HAP-1 (cell line): ENCODE measurements at places on chromosomes 13 and 19.

DNA sequence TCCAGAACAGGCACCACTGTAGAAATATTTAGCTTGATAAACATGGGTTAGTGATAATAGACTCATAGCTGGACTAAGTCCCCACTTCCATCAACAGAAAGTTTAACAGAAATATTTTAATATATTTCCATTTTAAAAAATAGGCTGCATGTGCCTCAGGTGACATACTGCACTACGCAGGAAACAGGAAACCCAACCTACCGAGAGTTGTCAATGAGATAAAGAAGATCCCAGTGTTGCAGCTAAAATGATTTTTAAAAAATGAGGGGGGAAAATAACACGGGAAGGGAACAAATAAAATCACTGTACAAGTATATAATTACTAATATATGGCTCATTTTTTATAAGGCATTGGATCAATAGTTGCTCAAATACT lies 154.8 kb downstream of the TBC1D4 start:
- DNase-seq, result no peak

DNA sequence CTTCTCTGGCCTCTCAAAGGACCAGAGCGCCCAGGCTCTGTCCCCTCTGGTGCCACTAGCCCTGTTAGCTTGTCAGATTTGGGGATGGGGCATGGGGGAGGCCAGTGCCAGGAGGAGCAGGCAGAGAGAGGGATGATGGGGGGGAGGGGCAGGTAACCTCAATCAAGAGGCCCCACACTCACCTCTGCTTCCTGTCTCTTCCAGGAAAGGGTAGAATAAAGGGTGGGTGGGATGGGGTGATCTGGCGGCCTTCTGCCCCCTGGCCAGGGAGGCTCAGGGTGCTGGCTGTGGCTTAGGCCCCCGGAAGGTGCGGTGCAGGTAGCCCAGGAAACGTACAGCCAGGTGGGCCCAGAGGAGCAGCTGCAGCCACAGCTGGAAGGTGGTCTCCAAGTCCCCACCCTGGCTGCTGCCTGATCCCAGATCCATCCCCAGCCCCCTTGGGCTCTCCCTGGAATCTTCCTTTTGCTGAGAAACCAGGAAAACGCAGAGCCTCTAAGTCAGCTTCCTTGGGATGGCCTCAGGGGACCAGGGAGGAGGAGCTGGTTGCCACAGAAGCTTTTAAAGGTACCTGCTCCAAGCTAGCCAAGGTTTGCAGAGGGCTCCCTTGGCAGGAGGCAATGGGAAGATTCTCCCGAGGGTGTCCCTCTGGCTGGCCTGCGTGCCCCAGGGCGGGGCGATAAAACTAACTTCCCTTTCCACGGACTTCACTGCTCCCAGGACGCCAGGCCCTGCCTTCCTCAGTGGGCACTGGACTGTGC lies 5.3 kb downstream of the PRKACA start:
- no peak for DNase-seq

- DNase-seq, result no peak
Observed at GRCh38 chr19:51000981-51001380, 423 bp downstream of the KLK8 start.

GRCh38 chr19:43581467-43581866 lies 5.9 kb downstream of the PINLYP start:
- DNase-seq, result no peak

GRCh38 chr19:294946-295686 lies 3.9 kb upstream of the PLPP2 start:
- DNase-seq, result peak; percentile 47

DNA sequence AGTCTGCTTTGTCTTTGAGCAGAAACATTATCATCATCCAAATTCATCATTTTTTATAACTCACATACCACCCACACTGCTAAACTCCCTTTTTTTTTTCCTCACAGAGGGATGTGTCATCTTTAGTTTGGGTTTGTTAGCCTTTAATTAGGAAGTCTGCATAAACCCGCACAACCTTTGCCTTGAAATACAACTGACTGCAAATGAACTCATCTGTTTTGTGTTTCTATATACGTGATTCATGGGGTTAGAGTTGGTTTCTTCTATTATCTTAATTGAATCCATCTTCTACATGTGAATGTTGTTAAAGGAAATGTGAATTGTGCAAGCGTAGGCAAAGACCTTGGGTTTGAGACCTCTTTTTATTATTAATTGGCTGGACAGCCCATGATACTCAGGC lies 102.7 kb downstream of the SLAIN1 start:
- DNase-seq, result no peak

- no peak for DNase-seq
Observed at GRCh38 chr13:100485265-100485664, 103.3 kb downstream of the GGACT start.

DNA sequence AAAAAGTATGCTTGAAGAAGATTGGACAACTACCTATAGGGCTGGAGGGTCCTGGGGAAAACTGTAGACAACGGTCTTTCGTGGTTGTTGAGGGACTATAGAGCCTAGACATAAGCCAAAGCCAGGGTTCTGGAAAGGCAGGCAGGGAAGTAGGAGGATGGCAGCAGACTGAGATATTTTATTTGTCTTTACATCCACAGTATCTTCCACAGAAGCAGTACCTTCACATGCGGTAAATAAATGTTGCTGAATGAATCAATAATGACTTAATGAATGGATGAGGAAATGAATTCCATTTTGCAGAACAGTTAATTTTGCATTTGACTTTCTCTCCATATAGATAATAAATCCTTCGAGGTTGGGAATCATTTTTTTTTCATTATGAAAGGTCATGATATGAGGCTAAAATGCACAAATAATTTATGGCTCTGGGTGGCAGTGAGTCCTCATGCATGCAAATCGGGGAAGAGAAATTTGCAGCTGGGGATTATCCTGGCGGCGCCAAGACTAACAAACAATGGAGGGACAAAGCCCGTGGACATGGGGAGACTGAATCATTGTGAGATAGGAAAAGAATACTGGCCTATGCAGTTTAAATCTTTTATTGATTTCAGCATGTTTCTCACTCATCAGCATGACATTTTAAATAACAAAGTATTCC lies 102.0 kb downstream of the ERCC5 start:
- DNase-seq, result peak; percentile 92

DNA sequence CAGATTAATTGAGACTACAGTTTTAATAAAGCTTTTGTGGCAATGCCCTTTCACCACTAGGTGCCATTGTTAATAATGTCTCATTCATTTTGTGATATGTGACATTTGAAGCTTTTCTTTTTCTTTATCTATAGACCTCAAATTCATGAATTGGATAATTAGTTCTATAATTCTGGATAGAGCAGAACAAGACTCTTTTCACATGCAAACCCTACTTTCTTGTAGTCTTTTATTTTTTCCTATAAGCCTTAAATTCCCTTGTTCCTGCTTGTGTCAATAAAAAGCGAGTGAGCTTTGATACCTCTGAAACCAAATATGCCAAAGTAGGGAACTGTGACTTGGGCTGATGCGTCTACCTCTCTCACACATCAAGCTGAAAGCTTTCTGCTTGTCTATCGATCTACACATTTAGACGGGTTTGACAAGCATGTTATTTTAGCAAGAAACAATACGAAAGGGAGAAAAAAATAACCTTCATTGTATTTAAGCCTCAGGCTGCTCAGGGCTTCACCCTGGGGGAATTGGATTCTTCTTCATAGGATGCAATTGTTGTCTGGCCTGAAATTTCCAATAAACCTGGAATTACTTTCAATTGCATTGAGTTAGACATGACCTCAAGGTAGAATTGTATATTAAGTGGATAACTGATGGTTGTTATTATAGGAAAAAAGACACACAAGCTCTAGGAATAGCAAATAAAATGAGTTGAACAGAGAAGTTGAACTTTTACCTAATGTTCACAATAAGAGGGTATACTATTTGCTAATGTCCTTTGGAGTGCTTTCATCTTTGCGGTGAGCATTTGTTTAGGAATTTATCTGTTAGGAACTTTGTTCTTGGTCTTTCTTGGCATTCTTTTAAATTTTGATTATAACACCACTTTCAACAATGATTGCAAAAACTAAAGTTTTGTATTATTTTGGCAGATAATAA lies 1150.2 kb upstream of the PCDH9 start:
- peak; percentile 99 for DNase-seq

DNA sequence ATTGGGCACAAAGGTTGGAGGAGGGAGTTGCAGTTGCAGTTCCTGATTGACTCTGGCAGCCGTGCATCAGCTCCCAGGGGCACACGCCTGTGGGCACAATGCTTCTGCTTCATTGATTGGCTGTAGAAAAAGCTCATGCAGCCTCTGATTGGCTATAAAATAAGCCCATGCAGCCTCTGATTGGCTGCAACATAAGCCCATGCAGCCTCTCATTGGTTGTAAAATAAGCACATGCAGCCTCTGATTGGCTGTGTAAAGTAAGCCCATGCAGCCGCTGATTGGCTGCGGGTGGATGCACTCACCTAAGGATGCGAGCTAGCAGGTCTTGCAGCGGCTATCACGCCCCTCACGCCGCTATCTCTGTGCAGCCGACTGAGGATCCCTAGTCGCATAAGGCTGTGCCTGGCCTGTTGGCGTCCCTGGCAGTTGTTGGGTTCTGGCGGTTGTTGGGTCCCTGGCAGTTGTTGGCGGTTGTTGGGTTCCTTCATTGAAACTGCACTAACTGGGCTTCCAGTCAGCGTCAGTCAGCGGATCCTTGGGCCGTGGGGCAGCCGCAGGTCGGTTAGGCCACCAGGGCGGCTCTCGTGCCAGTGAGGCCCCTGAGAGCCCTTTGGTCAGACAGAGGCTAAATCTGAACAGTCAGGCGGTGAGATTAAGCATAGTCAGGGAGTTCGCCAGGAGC lies at the start of gene SIGLECL1:
Gene SIGLECL1, plus strand, starts transcription at position 295 of the 682 bp plus-strand sequence. CDS start 12,993 bp downstream, outside the sequence.
- no peak for DNase-seq

- no peak for DNase-seq
Observed at GRCh38 chr19:1268226-1269064, 687 bp upstream of the CIRBP start.

DNA sequence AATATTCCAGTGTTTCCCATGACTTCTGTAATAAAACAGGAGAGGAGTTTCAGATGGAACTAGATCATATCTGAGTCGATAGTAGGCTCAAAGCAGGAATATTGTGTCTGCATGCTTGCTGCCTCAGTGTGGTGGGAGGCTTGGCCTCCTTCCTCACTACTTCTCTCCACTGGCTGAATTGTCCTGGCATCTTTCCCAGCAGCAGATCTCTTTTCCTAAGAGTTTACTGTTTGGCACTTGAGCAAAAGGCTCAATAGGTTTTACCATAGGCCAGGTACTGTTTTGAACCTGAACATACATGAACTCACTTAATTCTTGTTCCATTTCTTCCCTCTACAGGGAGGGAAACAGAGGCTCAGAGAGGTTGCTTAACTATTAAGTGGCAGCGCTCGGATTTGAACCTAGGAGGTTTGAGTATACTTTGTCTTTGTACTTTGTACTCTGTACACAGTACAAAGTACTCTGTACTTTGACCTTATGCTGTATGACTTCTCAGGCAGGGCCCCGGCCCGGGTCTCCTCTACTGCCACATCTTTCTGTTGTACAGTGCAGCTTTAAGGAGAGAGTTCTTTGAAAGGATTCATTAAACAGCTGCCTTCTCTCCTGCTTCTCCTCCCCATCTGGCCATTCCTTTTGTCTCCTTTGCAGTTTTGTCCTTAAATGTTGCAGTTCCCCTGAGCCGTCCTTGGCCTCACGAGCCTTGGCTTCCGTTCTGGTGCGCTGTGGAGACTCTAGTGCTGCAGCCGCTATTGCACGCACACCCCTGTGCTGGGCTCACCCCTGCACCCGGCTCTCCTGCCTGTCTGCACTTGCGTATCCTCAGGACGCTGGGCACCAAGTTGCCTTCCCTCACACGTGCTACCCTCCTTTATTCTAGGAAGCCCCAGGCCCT lies 8.1 kb downstream of the B3GLCT start:
- no peak for DNase-seq

- DNase-seq, result no peak
Observed at GRCh38 chr13:21511849-21512248, 52.7 kb upstream of the ZDHHC20 start.

DNA sequence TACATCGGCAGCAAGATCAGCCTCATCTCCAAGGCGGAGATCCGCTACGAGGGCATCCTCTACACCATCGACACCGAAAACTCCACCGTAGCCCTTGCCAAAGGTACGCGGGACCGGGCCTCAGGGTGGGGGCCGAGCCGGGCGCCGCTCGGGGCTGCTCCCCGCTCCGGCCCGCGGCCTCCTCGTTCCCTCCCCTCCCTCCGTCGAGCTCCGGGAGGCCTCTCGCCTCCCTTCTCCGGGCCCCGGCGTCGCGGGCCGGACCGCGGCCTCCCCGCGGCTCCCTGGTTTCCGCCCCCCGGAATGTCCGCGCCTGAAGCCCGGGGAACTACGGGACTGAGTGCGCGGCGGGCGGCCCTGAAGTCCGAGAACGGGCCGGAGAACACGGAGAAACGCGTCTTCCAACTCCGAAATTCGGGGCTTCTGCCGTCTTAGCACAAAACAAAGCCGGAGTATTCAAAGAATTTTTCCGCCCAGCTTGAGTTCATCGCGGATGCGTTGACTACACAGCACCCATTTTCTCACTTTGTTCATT lies 423 bp downstream of the LSM14A start:
- DNase-seq, result peak; percentile 14

- peak; percentile 20 for DNase-seq
Observed at GRCh38 chr13:107373551-107373950, 805.6 kb upstream of the ARGLU1 start.

GRCh38 chr19:56538254-56538760 lies 441 bp upstream of the ZFP28 start:
- DNase-seq, result peak; percentile 84

- no peak for DNase-seq
Observed at GRCh38 chr19:42831221-42832019, 48.1 kb downstream of the PSG1 start.

GRCh38 chr19:5154129-5154798 lies 185.4 kb downstream of the KDM4B start:
- peak; percentile 78 for DNase-seq

DNA sequence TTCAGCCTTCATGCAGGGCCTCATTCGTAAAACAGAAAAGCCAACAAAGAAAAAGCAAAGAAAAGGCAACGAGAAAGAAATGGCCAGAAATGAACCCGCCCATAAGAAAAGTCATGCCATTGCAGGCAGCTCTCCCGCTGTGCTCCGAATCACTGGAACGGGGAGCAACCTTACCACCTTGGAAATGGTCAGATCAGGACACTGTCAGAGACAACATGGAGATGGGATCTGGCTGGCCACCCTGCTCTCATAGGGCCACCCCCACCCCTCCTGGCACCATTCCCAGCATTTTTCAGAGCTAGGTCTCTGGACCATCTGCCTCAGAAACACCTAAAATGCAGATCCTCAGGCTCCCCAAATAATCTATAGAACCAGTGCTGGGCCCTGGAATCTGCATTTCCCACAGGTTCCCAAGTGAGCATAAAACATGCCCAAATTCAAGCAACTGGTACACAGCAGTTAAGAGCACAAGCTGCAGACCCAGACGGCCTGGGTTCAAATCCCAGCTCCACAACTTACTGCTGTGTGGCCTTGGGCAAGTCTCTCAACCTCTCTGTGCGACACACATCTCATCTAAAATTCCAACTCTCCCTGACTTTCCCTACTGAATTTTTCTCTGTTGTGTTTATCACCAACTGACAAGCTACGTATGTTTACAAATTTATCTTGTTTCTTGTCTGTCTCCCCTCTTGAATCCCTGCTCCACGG lies 151.6 kb downstream of the IER2 start:
- DNase-seq, result no peak

- DNase-seq, result no peak
Observed at GRCh38 chr19:7687177-7687576, 6.5 kb downstream of the TRAPPC5 start.
